ENCODE measurements at places on chromosomes 3 and 15.

GRCh38 chr3:124504332-124505059 is 225.8 kb upstream of the UMPS start:
- no peak for DNase-seq

- DNase-seq, result no peak
Observed at GRCh38 chr3:81581966-81582599, 179.4 kb downstream of the GBE1 start.

DNA sequence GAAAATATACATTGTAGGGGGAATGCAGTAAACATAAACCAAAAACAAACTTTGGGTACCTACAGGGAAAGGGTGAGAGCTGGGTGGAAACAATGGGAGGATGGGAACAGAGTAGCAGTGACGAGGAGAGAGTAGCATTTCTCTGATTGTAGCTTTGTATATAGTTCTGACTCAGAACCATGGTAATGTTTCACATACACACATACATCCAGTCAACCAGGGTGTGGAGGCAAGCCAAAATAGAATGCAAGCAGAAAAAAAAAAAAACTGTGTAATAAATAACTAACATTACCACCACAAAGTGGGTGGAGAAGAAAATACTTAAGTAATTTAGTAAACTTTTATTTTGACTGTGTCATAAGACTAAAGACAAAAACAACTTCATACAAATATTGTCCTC is 27.2 kb downstream of the BCL2A1 start:
- DNase-seq, result no peak

- DNase-seq, result peak; percentile 76
Observed at GRCh38 chr15:82804575-82804949, 1.3 kb downstream of the FSD2 start.

- no peak for DNase-seq
Observed at GRCh38 chr15:100252359-100252758, 89.4 kb downstream of the ADAMTS17 start.

DNA sequence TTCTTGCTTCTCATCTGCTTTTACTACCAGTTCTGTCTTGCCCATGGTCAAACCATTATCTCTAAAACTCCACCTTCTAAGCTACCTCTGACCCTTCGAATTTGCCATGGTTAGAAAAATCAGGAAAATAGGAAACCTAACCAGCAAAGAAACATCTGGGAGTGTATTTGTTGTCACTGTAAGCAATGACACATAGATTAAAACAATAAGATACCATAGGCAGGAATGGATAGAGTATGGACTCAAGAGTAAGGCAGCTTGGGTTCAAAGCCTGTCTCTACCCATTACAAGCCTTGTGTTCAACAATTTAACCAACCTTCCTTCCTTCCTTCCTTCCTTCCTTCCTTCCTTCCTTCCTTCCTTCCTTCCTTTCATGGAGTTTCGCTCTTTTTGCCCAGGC is 34.9 kb downstream of the CRTC3 start:
- DNase-seq, result no peak

GRCh38 chr3:161221806-161222600 is 892 bp downstream of the NMD3 start:
- DNase-seq, result no peak

GRCh38 chr3:7977245-7978086 is 524.2 kb upstream of the LMCD1 start:
- no peak for DNase-seq

GRCh38 chr3:4496087-4496452 is 2.9 kb downstream of the ITPR1 start:
- no peak for DNase-seq

DNA sequence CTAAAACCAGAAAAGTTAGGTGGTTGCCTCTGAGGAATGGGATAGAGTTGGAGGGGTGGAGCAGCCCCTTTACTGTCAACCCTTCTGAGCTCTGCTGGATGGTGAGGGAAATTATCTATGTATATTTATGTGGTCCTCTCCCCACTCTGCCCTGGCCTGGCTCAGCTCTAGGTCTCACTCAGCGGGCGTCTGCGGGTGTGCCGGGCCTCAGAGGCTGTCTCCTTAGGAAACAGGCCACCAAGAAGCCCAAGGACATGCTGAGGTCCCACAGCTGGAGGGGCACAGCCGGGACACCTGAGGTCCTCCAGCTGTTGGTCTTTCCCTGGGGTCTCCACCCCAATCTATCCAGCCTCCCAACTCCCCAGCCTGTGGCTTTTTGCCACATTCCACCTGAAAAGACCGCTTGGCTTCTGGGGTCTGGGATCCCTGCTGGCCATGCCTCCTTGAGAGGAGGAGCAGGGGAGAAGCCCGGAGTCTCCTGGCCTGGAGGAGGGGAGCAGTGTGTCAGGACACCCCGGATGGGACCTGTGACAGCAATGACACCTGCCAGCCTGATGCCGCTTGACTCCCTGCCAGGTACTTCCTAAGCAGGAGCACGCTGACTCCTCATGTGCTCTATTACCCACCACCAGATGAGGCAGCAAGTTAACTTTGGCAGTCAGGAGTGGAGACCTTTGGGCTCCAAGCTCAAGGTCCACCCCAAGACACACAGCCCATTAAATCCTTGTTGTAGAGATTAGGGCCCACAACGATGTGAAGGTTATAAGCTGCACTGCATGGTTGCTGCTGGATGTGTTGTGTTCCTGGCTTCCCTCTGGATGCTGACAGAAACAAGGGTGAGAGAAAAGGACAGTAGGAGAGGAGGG is at the start of gene SLC28A1:
Gene SLC28A1, plus strand, starts transcription at position 747 of the 866 bp plus-strand sequence. CDS start 3,099 bp downstream, outside the sequence.
- DNase-seq, result no peak

DNA sequence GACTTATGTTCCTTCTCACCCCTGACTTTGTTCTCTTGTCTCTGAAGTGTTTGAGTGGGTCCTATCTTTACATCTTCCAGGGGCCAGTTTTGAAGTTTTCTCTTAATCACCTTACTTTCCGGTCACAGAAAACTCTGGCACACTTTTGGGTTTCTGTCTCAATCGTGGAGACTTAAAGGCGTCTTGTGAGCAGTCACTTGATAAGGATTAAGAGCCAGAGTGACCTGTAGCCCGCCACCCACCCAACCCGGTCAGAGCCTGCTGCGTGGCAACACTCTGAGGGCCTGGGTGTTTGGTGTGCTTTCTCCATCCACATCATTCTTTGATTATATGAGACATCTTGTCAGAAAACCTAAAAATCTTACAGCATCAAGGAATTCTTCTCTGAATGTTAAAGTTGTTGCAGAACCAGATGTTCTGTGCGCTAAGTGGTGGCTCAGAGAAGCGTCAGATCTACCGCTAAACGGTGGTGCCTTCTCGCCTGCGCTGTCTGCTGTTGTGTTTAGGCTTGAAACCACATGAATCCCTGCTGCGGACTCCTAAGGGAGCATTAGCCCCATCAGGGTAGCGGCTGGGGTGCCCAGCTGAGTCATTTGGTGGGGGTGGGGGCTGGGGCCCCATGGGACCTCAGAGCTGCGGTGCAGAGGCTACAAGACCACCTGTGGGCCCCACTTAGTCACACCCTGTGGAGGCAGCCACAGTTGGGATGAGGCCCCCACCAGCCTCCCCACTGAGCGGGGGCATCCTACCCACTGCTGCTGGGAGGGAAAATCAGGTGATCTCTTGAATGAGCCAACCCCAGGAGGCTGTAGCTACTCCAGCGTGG is 158.7 kb upstream of the BHLHE40 start:
- no peak for DNase-seq

GRCh38 chr15:41494922-41495735 is 1.5 kb downstream of the ITPKA start:
- no peak for DNase-seq

DNA sequence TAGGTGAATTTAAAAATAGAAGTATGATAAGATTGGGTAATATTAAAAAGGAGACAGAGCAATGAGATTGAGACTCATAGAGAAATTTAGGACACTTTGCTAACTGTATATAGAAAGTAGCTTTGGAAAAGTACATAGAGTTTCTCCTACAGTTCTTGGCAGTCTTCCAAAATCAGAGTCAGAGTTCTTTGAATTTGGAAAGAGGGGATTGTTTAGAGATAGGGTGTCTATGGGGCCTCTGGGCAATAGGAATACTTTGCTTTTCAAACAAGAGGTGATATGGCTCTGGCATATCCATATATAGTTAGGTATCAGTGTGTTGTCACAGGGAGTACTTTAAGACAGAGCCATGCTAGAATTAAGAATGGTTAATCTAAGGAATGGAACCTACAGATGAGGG is 477.1 kb upstream of the KCNMB2 start:
- no peak for DNase-seq

GRCh38 chr3:148873977-148874376 is 8.9 kb downstream of the CPA3 start:
- no peak for DNase-seq

- no peak for DNase-seq
Observed at GRCh38 chr15:63457379-63457778, 47.0 kb upstream of the USP3 start.

DNA sequence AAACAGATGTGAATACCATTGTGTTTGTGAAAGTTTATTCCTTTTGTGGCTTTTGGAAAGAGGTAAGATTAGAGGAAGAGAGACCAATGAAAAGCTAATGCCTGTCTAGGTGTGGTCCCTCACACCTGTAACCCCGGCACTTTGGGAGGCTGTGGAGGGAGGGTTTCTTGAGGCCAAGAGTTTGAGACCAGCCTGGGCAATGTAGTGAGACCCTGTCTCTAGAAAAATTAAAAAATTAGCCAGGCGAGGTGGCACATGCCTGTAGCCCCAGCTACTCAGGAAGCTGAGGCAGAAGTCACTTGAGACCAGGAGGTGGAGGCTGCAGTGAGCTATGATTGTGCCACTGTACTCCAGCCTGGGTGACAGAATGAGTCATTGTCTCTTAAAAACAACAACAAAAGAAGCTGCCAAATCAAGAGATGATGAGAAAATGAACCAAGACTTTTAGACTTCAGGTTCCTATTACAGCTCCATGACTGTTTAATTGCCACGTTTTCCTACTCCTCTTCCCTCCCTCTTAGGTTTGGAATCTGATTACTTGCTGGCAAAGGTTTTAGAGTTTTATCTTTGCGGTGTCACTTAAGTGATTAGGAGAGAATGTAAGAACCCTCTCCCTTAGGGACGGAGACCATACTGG is 68.7 kb downstream of the CGNL1 start:
- no peak for DNase-seq

DNA sequence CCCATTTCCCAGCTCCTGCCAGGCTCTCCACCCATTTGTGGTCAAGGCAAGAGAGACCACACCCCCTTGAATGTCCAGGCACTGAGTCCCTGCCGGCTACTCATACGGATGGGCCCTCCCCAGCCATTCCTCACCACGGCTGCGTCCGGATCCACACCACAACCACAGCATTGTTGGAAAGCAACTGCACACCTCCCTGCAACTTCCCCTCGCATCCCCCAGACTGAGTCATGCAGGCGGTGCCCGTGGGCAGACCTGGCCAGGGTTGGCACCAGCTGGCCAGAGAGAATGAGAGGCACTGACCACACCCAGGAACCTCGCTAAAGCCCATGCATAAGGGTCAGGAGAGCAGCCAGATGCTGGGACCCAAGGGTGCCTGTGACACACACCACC is 30.5 kb downstream of the LOXL1 start:
- peak; percentile 46 for DNase-seq

- DNase-seq, result peak; percentile 27
Observed at GRCh38 chr3:188712248-188712924, 459.4 kb upstream of the TPRG1 start.

- no peak for DNase-seq
Observed at GRCh38 chr3:58065700-58066167, 57.5 kb downstream of the FLNB start.

DNA sequence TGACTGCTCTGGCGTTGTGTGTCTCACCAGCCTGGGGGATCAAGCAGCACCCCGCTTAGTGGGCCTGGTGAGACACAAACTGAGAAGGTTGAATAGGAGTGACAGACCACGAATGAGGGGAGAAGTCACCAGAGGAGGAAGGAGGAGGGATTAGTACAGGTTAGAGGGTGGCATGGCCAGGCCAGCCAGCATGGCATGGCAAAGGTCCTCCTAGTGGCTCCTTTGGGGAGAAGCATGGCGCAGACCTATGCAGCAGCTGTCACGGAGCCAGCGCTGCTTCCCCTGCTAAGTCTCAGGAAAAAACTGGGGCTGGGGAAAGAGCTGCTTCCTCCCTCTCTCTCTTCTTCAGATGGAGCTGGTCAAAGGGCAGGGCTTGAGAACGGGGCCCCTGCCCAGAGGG is 48.6 kb downstream of the ZDHHC3 start:
- DNase-seq, result no peak

DNA sequence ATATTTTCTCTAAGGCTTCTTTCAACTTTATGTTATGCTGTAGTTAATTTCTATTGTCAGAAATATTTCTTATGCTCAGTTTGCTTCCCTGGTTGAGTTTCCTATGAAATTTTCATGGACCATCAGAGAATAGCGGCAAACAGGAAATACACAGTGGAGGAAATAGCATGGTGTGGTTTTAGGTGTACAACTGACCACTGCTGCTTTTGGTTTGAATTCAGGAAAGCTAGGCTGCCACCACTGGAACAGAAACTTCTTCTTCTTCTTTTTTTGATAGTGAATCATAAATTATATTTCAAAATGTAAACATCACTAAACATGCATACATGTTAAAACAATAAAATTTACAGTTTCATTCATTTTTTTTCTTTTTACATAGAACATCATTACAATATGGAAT is 316.6 kb upstream of the TGFBR2 start:
- no peak for DNase-seq

GRCh38 chr3:186590580-186591295 is 20.2 kb downstream of the DNAJB11 start:
- no peak for DNase-seq

DNA sequence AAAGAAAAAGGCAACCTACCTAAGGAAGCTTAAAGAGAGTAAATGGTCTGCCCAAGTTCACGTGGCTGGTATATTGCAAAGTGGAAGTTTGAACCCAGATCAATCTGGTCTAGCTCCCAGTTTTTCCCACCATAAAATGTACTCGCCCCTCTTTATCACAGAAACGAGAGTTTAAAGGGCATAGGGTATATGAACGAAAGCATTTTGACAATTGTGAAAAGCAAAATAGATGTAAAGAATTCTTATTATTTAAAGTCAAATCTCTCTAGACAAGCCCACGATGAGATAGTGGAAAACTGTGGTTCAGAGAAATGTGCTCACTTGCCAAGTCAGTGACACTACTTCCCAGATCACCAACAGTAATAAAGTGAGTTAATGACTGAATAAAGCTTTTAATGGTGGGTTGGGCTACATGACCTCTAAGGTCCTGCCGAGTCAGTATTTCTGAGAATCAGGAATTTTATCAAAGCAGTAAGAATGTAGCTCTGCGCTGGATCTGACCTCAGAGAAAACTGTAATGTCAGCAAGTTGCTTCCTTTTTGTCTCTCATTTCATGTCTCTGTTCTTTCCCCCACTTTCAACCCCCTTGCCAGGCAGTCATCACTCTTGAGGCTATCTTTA is 23.3 kb upstream of the NEO1 start:
- no peak for DNase-seq

GRCh38 chr3:53155760-53156159 is 5.2 kb upstream of the PRKCD start:
- no peak for DNase-seq
